ENCODE measurements at places on chromosomes 4 and X. TPM values are rescaled to one million over a fixed set of nuclear protein-coding genes. Genes with fewer than 3 reads are reported as not detected.

- DNase-seq = no peak
Observed at GRCh38 chr4:40953283-40954087, 203.7 kb downstream of the NSUN7 start.

- DNase-seq = no peak
Observed at GRCh38 chr4:184409911-184410692, 64.2 kb downstream of the IRF2 start.

DNA sequence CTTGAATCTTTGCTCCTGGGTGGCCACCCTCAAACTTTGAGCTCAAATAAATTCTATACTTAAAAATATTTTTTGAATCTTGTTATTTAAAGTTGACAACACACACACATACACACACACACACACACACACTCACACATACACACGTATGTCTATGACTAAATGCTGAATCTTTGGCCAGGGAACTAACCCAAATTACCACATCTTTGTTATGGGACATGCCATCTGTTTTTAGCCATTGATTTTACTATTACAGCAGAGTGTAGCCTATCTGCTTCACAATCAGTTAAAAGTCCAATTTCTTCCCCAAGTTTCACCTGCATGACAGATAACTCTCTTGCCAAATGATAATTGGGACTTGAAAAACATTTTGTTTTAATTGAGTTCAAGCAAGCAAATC lies 45.0 kb upstream of the USP46 start:
- no peak for DNase-seq

GRCh38 chrX:40145001-40145922 lies 47.5 kb upstream of the BCOR start:
- DNase-seq = no peak

GRCh38 chrX:17851874-17852273 lies 9.2 kb downstream of the RAI2 start:
- no peak for DNase-seq

DNA sequence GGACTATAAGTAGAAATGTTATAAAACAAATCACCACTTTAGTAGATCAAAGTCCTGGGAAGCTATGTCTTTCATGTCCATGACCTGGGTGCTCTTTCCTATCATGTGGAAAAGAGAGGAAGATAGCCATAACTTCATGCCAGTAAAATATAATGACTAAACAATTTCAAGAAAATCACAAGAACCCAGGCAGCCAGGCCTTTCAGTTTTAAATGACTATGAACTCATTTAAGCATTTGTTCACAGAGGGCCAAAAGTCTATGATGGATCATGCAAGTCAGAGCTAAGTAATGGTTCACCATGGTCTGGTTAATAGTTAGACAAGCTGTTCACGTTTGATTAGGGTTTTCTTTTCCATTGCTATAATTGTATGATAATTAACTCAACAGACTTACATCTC lies 155.8 kb downstream of the PPARGC1A start:
- DNase-seq = no peak

DNA sequence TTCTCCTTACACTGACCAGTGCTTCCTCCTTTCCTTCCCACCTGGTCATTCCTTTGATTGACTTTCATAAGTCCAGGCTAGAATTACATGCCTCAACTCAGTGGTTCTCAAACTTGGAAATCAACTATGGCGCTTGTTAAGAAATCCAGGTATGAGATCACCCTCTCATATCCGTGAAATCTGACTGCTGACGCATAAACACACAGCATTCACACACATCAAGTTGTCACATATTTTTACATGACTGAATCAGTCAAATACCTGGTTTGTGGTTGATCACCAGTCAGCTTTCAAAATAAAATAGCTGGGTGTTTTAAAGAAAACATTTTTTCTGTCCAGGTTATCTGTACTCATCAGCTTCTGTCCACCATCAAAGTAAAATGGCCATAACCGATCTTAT lies 433.5 kb downstream of the AFF2 start:
- DNase-seq = no peak

GRCh38 chr4:161404346-161405110 lies 759.3 kb downstream of the FSTL5 start:
- DNase-seq = no peak

GRCh38 chrX:12997906-12998687 lies 23.2 kb downstream of the TMSB4X start:
- no peak for DNase-seq

- DNase-seq = no peak
Observed at GRCh38 chr4:36027203-36027602, 217.1 kb downstream of the ARAP2 start.

GRCh38 chrX:150100261-150100660 lies 162.0 kb upstream of the EOLA2 start:
- DNase-seq = no peak

- no peak for DNase-seq
Observed at GRCh38 chrX:43735957-43736356, 79.9 kb downstream of the MAOA start.

GRCh38 chrX:134172588-134173259 lies 64.3 kb upstream of the CCDC160 start:
- peak; percentile 7 for DNase-seq

- no peak for DNase-seq
Observed at GRCh38 chr4:8133897-8134563, 24.6 kb downstream of the ABLIM2 start.

GRCh38 chrX:129427267-129427666 lies 96.0 kb downstream of the SMARCA1 start:
- no peak for DNase-seq

GRCh38 chr4:121977251-121978171 lies 25.7 kb upstream of the TRPC3 start:
- DNase-seq = no peak

TLL1 gene
- polyA plus RNA-seq = 0.12 TPM

LDB2 gene
- polyA plus RNA-seq = not detected

PPP4R3C gene
- polyA plus RNA-seq = not detected

MAP3K15 gene
- 2.4 TPM for polyA plus RNA-seq

FAM193A gene
- polyA plus RNA-seq = 6.8 TPM

FRAS1 gene
- 2.8 TPM for polyA plus RNA-seq

FGD1 gene
- 5.6 TPM for polyA plus RNA-seq

TMEM156 gene
- polyA plus RNA-seq = 10.4 TPM

TMEM271 gene
- not detected for polyA plus RNA-seq

MAP7D2 gene
- 10.1 TPM for polyA plus RNA-seq

GAGE12F gene
- polyA plus RNA-seq = not detected

F11 gene
- polyA plus RNA-seq = not detected

All from A549 (cell line).